Chondrocyte (in vitro differentiated cells): ENCODE measurements at places on chromosomes 6 and 20. TPM values are rescaled to one million over a fixed set of nuclear protein-coding genes. Genes with fewer than 3 reads are reported as not detected.

DNA sequence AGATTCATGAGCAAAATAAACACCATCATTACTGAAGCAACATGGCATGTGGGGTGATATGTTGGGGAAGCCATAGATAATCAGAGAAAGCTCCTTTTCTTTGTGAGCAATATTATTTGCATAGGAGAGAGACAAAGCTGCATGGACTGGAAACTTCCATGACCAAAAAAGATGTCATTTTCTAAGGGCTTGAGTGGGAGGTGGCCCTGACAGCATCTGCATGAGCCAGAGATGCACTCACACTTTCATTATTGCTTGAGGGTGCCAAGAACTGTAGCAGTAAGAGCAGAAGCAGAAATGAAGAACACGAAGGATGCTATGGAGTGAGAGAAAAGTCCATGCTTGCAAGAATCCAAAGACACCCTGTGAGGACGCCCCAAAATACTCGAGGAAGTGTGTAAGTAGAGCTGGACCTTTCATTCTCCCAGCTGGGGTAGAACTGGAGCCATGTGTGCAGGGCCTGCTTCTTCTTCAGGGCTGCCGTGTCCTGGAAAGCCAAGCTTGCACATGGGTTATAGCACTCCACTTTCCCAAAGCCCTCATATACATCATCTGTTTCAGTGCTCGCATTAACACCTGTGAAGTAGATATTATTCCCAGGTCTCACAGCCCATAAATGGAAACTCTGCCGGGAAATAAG, 851.2 kb downstream of the DHX35 start:
- DNase-seq, result no peak

GRCh38 chr6:6033858-6034257, 27.1 kb upstream of the NRN1 start:
- no peak for DNase-seq

- DNase-seq, result no peak
Observed at GRCh38 chr20:50584687-50585086, 74.5 kb downstream of the PTPN1 start.

DNA sequence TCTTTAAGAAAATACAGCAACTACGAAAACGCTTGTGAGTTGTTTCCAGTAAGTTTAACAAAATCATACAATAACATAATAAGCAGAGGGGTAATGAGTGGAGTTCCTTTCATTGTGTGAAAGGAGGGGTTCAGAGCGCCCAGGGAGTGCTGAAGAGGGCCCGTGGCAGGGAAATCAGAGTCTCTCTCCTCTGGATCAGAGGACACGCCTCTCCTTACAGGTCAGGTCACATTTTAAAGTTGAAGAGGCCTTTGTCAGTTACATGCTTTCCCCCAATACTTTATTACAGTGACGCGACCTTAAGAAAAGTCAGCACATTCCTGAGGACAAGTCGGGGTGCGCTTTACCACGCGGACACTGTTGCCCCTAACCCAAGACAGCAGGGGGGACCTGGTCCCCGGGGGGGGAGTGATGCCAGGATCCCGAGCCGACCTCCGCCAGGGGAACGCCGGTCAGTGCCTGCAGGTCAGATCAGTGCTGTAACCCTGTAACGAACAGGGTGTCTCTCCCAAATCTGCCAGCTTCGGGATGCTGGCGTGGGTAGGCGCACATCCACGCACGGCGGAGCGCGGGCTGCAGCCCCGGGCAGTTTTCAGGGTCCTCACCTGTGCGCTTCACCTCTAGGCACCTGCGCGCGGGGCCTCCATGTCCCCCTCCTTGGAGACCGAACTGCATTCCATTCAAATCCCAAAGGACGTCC, 848 bp downstream of the DACT2 start:
- DNase-seq, result no peak

- DNase-seq, result no peak
Observed at GRCh38 chr6:80767808-80768207, 661.3 kb downstream of the BCKDHB start.

- DNase-seq, result no peak
Observed at GRCh38 chr6:159642481-159642880, 50.6 kb downstream of the SOD2 start.

- DNase-seq, result no peak
Observed at GRCh38 chr6:129623008-129623732, 86.8 kb downstream of the ARHGAP18 start.

- DNase-seq, result no peak
Observed at GRCh38 chr6:48564036-48564820, 453.2 kb upstream of the PTCHD4 start.

GRCh38 chr20:11080010-11080409, 406.2 kb upstream of the JAG1 start:
- DNase-seq, result no peak

DNA sequence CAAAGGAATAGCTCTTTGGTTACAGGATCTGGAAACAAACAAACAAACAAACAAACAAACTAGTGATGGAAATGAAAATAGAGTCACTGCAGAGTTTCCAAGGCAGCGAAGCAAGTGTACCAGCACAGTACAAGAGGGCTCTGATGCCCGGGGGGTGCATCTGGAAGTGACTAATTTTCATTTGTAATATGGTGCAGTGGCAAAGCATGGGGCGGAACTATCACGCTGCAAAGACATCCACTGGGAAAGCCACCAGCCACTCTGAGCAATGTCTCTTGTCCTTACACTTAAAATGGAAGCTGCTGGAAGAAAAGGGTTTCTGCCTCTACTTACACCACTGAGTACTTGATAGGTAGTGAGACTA, 44.4 kb upstream of the NEDD9 start:
- DNase-seq, result no peak

DNA sequence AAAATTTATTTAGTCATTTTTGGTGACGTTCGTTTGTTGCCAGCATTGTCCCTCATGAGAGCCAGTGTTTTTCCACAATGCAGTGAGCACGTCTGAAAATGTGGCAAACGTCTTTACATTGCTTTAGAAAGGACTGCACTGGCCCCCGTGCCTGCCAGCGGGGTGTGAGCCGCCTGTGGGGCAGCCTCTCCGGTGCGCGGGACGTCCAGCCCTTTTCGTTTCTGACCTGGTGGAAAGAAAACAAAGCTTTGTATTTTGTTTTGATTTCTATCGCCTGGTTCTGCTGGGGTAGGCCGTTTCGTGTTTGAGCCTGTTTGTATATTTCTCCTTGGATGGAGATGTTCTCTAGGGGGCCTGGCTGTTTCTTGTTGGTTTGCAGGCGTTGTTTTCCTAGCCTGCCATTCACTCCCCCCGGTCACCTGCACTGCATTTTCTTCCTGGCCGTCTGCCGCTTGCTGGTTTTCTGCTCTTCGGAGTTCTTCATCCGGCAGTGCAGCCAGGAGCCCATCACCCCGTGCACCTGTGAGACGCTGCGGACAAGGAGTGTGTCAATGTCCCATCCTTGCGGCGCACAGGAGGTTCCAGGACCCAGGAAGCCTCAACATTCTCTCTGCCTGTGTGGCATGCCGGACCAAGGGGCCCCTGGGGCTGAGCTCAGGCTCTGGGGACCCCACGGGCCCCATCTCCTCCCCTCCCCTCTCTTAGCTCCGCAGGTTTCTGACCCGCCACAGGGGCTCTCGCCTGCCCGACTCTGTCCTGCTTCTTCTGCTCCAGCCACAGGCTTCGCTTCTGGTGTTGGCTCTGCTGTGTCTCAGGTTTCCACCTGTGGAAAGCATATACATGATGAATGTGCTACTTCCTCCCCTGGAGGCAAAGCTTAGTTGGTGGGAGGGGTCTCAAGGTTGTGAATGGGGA, 100.5 kb downstream of the CDH4 start:
- DNase-seq, result peak; percentile 74

- DNase-seq, result no peak
Observed at GRCh38 chr6:150738092-150738629, 127.3 kb upstream of the MTHFD1L start.

DNA sequence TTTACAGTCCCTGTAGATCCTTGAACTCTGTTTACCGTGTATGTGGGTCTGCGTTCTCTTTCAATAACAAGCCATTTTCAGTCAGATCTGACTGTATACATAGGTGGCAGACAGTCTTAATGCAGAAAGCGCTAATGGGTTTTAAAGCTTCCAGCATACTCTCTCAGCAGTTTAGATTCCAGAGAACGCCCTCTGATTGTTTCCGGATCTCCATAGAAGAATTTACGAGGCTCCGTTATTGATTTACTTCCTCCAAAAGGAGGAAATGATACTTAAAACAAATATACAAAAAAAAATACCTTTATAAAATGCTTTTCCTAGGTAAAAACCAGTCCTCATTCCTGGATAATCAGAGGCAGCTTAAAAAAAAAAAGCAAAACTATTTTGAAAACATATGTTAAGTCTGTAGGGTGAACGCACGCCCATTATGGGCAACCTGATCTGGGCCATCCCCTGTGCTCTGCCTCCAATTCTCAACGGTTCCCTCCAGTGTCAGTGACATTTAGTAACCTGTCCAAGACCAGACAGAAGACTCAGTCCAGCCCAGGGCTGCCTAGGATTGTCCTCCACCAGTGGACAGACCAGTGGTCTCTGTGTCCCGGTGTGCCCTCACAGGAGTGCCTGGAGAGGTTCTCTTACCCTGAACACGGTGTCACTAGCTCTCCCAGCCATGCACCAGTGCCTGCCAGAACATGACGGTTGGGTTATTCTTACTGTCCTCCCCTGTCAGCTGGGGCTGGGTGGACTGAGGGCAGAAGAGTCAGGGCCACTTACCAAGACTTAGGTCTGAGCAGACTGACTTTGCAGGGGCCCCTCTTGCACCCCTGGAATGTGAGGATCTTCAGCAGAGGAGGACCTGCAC, 217.3 kb downstream of the ARID1B start:
- no peak for DNase-seq

DNA sequence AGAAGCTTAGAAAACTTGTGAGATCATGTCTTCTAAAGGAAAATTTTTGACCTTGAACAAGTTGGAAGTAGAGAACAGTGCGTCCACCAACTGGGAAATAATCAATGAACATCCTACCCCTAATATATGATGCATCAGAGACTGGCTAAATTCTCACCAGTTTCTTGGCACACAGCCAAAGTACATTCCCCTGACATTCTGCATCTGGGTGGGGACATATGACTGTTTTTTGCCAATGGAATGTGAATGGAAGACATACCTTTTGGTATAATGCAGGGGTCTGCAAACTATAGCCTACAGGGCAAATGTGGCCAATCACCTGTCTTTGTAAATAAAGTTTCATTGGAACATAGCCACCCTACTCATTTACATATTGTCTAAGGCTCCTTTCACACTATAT, 84.7 kb downstream of the HAO1 start:
- DNase-seq, result no peak

DNA sequence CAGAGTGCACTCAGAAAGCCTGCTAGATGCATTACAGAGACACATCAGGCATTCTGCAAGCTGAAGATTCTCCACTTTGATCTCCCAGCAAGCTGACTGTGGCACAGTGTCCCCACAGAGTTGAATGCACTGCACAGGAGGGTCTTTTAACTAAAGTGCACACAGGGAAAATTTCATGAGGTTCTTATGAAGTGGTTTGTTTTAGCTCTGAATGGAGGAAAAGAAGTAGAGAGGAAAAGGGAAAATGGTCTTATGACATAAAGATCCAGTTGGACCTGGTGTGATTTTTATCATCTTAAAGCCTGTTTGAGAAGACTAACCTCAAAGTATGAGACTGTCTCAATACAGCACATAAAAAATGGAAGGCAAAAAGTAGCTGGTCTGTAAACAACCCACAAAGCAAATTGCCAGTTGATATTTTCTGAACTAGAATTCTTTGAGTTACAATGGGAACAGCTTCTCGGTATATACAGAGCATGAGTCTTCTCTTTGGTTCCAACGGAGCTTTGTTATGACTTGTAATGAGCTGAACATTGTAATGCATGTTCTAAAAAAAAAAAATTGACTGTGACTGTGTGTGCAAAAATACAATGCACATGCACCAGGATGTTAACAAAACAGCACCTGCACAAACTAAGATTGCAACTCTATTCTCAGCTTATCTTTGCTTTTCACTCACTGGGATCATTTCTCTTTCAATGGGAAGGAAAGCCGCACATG, 383.0 kb upstream of the ID4 start:
- no peak for DNase-seq

GRCh38 chr6:104186831-104187230, 672.9 kb downstream of the HACE1 start:
- DNase-seq, result no peak

- no peak for DNase-seq
Observed at GRCh38 chr6:125872259-125872921, 81.6 kb downstream of the NCOA7 start.

- no peak for DNase-seq
Observed at GRCh38 chr6:155454471-155454870, 1.2 kb downstream of the NOX3 start.

DNA sequence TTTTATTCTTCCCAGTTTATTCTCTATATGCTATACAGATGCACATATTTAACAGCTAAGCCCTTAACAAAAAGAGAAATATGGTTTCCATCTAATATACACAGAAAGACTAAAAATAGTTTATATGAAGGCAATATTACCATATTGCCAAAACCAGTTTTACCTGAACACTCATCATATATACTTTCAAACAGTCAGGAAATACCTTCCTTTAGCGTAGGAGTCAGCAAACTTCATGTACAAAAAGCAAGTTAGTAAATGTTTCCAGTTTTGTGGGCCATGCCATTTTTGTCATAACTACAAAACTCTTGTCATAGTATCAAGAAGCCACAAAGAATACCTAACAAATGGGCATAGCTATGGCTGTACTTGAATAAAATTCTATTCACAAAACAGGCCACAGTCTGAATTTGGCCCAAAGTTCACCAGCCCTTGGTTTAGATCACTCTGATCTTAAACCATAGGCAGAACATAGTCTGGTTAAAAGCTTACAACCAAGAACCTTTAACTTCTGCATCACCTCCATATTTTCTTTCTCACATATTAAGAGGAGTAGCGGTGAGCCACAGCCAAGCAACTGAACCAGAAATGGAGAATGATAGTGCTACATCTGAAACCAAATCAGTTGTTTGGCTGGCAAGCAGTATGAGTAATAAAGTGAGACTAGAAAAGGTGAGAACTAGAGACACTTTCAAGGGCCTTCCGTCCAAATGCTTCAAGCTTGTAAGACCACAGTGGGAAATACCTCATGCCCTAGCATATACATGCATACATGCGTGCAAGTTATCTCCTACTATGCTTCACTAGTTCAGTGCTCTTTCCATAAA, 116.6 kb downstream of the PTPRK start:
- DNase-seq, result no peak

TRIM40 gene
- not detected in 3 replicates for total RNA-seq

GABRR1 gene
- total RNA-seq, result not detected in 3 replicates

IPCEF1 gene
- not detected in 3 replicates for total RNA-seq

SPDEF gene
- total RNA-seq, result 0.10 TPM in 1 of 3 replicates, not detected in the others

PERP gene
- total RNA-seq, result 22.5 to 53.6 TPM (median 52.1 TPM) in 3 replicates

TPD52L2 gene
- 102 to 141 TPM (median 138 TPM) in 3 replicates for total RNA-seq

COX4I2 gene
- total RNA-seq, result not detected in 3 replicates

SUMO4 gene
- total RNA-seq, result 1.1 to 2.8 TPM (median 1.5 TPM) in 3 replicates

ENPP1 gene
- 8.1 to 23.6 TPM (median 8.6 TPM) in 3 replicates for total RNA-seq

DNAH8 gene
- 0.05 to 0.24 TPM (median 0.15 TPM) in 3 replicates for total RNA-seq

C6orf163 gene
- total RNA-seq, result 1.2 to 3.3 TPM (median 1.7 TPM) in 3 replicates
